HT-29 (cell line): ENCODE measurements at places on chromosomes 4 and X.
A peak's percentile ranks its signal among the peaks of the same experiment; 100 is the strongest.

- DNase-seq = peak; percentile 29
Observed at GRCh38 chr4:21469438-21470300, 478.9 kb downstream of the KCNIP4 start.

- no peak for DNase-seq
Observed at GRCh38 chr4:15423285-15423711, 4.5 kb upstream of the C1QTNF7 start.

DNA sequence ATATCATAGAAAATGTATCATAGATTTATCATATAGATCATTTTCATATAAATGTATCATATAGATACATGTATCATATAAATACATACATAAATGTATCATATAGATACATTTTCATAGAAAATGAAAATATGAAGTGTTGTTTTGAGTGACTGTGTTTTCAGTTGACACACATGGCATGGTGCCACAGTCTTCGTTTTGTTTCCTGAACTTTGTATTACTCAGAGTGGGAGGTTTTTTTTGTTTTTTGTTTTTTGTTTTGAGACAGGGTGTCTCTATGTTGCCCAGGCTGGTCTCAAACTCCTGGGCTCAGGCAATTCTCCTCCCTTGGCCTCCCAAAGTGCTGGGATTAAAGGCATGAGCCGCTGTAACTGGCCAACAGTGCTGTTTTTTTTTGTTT lies 3.9 kb downstream of the RBM10 start:
- DNase-seq = no peak

DNA sequence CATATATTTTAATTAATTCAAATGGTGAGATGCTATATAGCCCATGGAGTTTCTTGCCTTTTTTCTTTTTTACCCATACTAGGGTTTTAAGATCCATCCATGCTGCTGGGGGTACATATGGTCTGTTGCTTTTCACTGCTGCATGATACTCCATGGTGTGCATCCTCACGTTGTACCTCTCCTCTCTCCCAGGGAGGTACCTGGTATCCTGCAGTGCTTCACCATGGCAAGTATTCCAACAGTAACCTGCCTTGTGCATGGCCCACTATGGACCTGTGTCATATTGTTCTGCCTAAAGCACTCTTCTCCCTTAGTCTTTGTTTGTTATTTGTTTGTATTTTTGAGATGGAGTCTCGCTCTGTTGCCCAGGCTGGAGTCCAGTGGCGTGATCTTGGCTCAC lies 114.3 kb upstream of the GPC4 start:
- DNase-seq = no peak

DNA sequence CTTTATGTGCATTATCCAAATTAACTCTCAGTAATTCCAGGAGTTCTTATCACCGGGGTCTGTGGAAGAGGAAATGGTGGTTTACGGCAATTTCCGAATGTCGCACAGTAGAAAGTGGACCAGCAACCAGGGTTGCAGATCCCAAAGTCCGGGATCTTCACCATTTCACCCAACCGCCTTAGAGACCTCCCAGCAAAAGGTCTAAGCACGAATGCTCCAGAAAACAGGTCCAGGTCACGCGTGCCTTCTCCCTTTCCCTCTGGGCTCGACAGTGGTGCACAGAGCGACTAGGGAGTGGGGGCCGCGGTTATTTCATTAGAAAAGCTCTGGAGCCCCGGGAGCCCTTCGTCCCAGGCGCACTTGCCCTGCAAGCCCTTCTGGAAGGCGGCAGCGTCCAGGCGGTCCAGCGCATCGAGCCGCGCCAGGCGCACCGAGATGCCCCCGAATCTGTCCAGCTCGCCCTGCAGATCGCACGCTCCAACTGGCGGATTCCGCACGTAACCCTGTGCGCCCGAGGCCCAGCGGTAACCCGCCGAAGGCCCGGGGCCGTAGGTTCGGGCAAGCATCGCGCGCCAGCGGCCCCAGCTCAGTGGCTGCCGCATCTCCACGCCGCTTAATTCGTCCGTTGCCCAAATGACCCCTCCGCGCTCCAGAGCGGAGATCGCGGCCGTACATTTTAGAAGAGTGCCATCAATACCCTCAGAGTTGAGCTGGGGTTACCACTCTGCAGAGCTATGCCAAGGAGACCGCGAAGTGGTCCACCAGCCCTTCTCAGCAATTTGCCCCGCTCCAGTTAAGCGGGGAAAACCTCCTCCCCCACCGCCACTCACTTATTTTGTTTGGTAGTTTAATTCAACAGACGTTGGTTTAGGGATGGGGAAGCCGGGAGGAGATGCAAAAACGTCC lies at the start of gene NUDT6:
NUDT6 (minus strand) TSS at position 627 of the 906 bp plus-strand sequence; CDS start at position 602, 25 bp downstream.
- DNase-seq = peak; percentile 67

DNA sequence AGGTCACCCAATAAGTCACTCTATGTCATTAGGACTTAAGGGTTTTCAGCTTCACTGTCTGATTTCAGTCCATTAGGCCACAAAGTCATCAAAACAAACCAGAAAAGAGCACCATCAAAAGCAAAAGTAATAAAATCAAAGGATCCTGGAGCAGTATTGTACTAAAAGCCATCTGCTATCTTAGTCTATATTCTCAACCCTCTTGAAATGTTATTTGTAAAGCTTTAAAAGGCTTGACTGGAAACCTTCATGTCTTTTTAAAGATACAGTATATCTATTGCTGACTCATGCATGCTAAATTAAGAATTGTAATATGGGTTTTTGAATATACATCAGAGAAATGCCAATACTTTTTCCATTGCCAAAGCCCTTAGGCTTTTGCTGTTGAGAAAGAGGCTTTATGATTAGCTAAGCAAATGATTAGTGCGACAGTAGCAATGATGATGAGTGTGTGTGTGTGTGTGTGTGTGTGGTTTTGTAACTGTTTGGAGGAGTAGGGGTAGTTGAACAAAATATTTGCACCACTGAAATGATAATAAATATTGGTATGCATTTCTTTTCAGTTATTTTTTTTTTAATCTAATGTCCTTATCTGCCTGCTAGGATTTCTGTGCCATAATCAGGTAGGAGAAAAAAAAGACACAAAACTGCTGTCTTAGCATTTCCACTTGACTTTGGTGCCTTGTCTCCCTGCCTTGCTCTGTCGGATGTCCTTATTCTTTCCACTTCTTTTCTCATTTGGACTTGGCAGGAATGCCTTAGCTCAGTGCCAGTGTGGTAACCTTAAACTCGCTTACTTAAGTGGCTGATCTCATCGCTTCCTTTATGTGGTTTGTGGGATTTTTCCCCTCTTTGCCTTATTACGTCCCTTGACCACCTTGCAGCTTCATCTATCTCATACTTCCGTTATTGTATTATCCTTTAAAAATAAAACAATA lies 119.7 kb downstream of the PCDH7 start:
- DNase-seq = no peak
